ENCODE measurements at places on chromosomes 4 and X.

DNA sequence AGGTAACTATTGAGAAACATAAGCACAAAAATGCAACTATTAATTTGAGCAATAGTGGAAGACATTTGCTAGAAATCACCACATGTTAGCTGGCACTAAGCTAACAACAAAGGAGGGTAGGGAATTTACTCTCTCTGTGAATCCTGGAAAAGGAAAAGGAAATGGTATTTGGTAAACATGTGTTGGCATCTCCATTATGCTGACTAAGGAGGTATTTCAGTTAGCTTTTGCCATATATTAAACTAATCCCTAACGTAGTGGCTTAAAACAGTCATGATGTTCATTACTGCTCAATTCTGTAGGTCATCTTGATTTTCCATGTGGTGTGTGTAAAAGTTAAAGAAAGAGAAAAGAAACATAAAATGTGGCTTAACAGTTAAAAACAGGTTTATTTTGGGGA lies 1686.5 kb upstream of the PCDH7 start:
- DNase-seq = no peak

- DNase-seq = no peak
Observed at GRCh38 chr4:38193236-38193863, 233.2 kb downstream of the PTTG2 start.

DNA sequence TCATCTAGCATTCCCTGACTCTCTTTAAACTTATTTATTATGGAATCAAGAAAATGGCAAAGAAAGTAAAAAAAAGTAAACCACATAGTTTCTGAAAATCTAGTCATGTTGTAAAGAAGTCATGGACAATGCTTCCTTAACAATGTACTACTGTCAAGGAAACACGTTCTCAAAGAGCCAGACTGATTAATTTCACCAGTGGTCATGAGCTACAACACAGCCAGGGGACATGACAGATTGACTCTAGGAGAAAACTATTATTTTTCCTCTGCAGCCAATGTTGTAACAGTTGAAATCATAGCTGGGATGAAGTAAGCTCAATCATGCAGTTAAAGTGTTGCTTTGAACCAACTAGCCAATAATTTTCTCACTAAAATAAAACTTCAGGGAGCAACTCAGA lies 109.2 kb downstream of the MAPK10 start:
- DNase-seq = no peak

DNA sequence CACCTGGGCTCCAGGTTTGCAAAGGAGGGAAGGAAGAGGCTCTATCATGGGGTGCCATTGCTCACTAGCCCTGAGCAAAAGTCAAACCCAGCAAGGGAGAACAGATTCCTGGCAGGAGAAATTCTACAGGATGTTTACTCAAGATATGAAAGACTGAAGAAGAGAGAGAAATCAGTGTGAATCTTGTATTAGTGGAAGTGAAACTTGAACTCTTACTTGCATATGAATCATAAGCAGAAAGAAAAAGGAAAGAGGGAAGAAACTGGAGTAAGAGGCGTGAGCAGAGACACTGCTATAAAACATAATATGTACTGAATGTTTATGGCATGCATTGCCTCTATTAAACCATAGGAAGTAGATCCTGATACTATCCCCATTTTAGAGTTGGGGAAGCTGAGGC lies 60.9 kb downstream of the C4orf46 start:
- DNase-seq = no peak

GRCh38 chr4:95183656-95184408 lies 364.9 kb downstream of the UNC5C start:
- DNase-seq = no peak

- no peak for DNase-seq
Observed at GRCh38 chrX:101397779-101398178, 7.0 kb downstream of the RPL36A start.

DNA sequence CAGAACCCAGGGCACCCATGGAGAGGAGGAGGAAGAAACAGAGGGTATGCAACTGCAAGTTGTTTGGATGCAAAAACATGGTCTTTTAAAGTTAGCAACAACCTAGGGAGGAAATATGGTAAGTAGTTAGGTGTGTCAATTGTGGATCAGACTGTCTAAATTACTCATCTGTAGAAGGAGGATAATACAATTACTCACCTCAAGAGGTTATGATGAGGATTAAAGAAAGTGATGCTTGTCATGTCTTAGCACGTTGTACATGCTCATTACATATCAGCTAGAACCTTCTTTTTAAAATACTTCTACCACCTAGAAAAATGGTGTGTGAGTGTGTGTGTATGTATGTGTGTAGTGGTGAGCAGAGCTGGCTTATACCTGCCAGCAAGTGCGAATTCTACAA lies 2.3 kb upstream of the C1QTNF7 start:
- DNase-seq = no peak

- peak; percentile 14 for DNase-seq
Observed at GRCh38 chrX:103941201-103941975, 21.0 kb upstream of the TMSB15B start.

DNA sequence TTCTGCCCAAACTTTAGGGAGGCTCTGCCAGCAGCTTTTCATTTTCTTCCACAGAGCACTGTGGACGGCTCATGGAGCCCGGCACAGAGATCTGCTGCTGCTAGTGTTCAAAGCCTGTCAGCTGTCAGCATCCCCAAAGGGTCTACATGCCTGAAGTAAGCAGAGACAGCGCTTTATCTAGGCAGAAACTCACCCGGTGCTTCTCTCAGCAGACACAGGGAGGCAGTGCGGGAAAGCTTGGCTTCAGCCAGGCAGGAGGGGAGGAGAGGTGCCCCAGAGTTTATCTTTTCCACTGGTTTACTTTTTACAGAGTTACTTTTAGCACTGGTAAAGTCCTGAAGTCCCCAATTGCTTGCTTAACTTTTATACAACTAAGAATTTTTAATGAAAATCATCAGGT lies 339.3 kb downstream of the NKX6-1 start:
- no peak for DNase-seq

GRCh38 chr4:76754439-76754838 lies 143.5 kb downstream of the SOWAHB start:
- DNase-seq = no peak

GRCh38 chr4:138202686-138203085 lies 39.5 kb downstream of the SLC7A11 start:
- DNase-seq = no peak

GRCh38 chr4:122980860-122981259 lies 58.5 kb upstream of the NUDT6 start:
- no peak for DNase-seq

- DNase-seq = no peak
Observed at GRCh38 chr4:1572964-1573720, 111.0 kb downstream of the FAM53A start.

DNA sequence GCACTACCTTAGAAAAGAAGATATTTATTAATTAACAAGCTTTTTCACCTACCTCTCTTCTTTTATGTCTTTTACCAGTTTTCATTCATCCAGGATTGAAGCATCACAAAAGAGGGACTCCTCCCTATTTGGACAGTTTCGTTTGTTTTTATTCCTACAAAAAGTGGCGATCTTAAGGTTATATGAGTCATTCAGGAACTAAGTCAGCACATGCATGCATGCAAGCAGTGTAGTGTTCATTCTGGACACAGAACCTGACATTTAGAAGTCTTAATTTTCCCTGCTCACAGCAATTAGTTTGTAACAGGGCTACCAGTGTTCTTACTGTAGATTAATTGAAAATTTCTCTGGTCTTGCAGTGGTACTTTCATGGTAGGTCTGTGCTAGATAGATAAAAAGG lies 47.9 kb upstream of the QRFPR start:
- DNase-seq = peak; percentile 52

DNA sequence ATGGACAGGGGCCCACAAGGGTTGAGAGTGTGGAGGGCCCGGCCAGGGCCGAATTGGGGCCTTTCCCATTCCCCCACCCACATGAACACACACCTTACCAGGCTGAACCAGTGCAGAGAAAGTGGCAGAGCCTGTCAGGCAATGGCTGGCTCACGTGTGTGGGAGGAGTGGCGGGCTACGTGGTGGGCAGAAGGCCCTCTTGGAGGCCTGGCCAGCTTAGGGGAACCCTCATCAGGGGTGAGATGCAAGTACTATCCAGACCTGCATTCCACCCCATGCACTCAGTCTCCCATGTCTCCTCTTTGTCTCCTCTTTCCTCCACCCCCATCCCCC lies 965 bp downstream of the TCEAL4 start:
- no peak for DNase-seq

GRCh38 chr4:88177983-88178625 lies 19.7 kb upstream of the ABCG2 start:
- no peak for DNase-seq

- DNase-seq = no peak
Observed at GRCh38 chrX:95071621-95072020, 1397.6 kb downstream of the FAM133A start.

GRCh38 chr4:188232428-188232827 lies 93.2 kb downstream of the TRIML1 start:
- DNase-seq = no peak

GRCh38 chr4:144709793-144710525 lies 64.0 kb downstream of the HHIP start:
- DNase-seq = peak; percentile 91

- no peak for DNase-seq
Observed at GRCh38 chr4:115293093-115293462, 179.7 kb upstream of the NDST4 start.

- DNase-seq = no peak
Observed at GRCh38 chrX:97050392-97050791, 166.7 kb downstream of the RPA4 start.

- no peak for DNase-seq
Observed at GRCh38 chrX:1144293-1144692, 68.2 kb downstream of the CRLF2 start.

- DNase-seq = no peak
Observed at GRCh38 chr4:54550395-54551171, 107.2 kb upstream of the KIT start.

DNA sequence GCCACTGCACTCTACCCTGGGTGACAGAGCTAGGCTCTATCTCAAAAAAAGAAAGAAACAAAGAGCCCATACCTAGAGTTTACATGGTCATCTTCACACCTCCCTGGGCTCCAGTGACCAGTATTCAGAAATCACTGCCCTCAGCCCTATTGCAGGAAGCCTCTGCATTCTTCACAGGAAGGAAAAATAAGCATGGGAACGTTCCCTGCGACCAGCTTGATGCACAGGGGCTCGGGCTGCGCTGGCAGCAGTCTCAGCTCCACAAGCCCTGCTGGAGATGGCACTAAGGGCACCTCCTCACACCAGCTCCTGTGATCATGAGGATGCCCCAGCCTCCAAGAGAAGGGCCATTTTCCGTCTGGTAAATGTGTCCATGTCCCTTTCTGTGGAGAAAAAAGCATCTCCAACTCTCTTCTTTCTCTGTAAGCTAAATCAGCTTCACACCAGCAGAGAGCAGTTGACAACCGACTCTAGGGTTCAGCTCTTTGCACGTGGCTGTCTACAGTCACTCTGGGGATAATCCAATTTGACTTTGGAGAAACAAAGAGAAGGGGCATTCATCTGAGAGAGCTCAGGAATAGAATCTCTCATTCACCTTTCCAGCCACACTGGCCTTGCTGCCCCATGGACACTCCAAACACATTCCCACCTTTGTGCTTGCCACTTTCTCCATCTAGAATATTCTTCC lies 33.1 kb downstream of the LDB2 start:
- no peak for DNase-seq

GRCh38 chrX:49177873-49178480 lies 6.3 kb downstream of the PLP2 start:
- DNase-seq = no peak

DNA sequence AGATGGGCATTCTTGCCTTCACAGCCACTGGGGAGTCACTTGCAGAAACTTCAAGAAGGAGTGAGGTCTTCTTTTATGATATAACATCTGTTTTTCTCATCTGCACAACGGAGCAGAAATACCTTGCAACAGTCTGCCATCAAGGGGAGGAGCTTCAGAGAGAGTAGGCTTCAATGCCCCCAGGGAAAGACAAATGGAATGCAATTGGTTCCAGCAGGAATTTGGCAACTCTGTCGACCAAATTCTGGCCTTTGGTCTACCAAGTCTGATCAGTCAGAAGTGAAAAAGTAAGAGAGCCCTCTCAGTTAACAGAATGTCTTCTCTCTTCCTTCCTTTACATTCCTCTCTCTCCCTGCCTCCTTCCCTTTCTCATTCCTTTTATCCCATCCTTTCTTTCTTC lies 229.3 kb downstream of the IDS start:
- DNase-seq = no peak

DNA sequence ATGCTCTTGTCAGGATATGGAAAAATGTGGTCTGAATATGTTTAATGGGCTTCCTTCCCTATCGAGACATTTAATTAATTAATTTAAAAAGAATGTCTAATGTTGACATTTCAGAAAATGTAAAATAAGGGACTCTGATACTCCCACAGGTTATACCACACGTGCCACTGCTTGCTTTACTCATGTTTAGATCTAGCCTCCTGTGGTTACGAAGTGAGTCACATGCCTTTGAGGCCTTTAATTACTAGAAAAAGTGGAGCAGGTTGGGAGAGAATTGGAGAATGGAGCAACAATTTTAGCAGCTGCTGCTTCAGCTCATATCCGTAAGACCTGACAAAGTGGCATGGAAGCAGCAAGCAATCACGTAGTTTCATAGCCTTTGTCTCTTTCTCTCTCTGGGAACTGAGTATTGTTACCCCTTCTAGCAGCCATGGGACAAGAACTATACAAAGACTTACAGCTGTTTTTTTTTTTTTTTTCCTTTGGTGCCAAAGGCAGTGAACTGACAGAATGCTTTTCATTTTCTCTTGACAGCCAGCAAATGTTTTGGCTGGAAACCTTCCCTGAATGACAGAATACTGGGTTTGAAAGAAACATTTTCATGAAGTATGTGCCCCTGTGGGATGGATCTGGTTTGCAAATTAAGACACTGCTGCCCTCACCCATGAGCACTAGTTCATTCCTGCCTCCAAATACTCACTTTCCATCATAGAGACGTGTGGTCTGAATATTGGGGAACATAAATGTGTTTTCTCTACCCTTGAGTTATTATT lies 355.1 kb upstream of the PABPC5 start:
- no peak for DNase-seq

GRCh38 chr4:17336524-17336961 lies 175.3 kb downstream of the QDPR start:
- DNase-seq = peak; percentile 90

DNA sequence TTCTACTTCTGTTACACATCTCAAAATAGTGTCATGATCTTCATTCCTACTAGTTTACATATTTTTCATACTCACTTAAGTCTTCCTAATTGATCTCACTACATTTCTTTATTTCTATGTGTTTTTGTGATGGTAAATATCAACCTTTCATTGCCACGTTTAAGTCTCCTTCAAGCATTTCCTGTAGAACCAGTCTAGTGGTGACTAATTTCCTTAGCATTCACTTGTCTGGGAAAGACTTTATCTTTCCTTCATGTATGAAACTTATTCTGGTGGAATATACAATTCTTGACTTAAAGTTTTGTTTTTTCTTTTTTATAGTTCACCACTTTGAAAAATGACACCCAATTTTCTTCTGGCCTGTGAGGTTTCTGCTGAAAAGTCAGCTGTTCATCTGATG lies 181.4 kb upstream of the NEIL3 start:
- peak; percentile 19 for DNase-seq

GRCh38 chr4:20127626-20128025 lies 124.1 kb upstream of the SLIT2 start:
- no peak for DNase-seq

DNA sequence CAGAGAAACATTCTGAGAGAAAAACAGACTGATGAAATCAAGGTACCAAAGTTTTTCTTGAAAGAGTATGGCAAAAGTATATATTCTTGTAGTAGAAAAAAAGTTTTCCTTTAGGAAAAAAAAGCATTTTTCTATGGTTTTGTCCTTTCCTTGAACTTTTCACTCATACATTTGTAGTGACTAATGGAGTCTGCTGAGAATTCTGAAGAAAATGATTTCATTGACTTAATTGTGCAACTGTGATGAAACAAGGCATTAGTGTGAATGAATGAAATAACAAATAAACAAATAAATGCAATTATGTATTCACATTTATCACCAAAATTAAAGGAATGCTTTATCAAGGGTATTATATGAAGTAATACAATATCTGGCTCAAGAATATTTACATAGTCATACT lies 5.7 kb downstream of the CSN1S1 start:
- no peak for DNase-seq
